Activated CD8-positive, alpha-beta memory T cell treated with anti-CD3 and anti-CD28 coated beads for 1 hour (primary cell): ENCODE measurements at places on chromosomes 5 and 9.

DNA sequence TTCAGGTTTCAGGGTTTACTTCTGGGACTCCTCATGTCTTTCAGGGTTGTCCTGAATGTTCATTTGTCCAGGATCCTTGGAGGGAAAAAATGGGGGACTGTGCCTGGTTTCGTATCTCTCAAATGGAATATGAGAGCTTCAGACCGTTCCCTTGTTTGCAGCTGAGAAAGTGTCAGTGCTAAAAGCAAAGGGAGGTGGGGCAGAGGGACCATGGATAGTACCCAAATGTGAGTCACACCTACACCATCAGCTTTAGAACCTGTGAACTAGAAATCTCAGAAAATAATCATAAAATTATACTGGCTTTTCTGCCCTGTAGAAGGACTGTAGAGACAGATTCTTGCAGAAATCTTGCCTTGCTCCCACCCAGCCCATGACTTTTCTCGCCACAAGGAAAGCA is 84.3 kb upstream of the TAF11L2 start:
- no peak for DNase-seq

GRCh38 chr5:66994790-66995189 is 201.8 kb downstream of the CD180 start:
- DNase-seq, result no peak

DNA sequence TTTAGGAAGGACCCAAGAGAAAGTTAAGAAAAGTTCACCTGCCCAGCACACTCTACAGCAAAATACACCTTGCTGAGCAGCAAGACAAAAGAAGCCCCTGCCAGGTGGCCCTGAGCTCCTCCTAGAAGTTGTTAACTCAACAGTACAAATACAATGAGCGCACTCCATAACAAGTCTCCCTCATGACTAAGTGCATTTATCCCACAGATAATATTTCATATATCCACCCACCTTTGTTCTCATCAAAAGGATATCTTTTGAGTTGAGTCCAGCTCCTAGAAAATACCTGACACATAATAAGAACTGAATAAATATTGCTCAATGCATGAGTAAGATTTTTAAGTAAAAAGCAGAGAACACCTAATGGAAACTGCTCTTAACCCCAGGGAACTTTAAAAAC is 73.3 kb downstream of the ABCA1 start:
- no peak for DNase-seq

DNA sequence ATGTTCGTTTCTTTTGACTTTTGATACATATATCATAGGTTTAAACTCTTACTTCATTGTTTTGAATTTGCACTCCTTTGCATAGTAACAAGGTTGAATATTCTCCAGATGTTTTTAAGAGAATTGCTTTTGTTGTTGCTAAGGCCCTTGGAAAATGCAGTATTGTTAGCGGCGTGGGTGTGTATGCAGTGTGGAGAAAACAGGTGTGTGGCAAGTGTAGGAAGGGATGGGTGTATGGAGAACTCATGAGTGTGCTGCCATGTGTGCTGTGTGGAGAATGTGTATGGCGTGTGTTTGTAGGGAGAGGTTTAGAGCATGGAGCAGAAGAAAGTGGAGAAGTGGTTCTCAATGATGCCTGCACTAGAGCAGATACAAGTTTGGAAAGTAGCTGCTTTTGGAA is 87.3 kb downstream of the WWC1 start:
- no peak for DNase-seq

DNA sequence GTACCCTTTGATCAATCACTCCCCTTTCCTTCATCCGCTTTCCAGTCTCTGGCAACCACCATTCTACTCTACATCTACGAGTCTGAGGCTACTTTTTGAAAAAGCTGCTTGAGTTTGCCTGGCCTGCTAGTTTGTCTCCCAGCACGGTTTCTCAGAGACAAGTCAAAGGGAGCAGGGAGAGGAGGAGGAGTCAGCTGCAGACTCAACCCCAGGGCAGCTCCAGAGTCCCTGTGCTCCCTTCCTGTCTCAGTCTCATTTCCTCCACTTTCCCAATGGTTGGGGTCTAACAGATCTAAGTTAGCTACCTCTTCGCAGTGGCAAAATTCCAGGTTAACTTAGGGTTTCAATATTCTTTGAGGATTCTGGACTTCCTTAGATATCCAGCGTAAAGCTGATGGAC is 80.0 kb upstream of the PCA3 start:
- DNase-seq, result no peak

DNA sequence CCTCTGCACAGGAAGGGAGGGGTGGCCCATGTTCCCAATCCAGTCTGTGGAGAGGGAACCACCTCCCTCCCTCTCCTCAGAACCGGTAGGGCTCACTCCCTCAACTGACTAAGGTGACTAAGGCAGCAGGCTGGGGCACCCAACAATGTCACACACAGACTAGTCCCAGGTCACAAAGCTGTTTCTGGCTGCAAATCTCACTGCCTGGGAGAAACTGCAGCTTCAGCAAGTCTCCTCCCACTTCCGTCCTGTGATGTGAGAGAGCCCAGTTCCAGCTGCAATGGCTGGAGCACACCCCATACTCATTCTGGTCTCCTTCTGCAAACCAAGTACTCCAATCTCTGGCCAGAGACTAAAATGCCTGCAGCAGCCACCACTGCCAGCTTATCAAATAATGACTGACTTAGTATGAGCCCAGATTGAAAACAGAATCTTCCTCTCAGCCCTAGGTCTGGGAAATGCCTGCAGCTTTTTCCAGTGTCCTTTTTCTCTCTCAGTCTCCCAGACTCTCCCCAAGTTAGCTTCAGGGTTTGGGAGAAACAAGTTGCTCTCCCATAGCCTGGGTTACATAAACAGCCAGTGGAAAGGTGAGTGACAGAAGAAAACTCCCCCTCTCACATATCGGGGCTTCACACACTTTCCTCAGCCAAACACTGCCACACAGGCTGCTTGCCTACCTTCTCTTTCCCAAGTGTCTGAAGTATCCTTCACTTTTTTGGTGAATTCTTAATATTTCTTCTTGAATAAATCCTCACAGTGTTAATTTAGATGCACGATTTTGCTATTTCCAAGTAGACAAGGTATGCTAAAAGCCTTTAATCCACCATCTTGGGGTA is 247.4 kb upstream of the RASA1 start:
- DNase-seq, result no peak

- no peak for DNase-seq
These were observed 376.7 kb upstream of the RORB start for GRCh38 chr9:74120470-74120869.

DNA sequence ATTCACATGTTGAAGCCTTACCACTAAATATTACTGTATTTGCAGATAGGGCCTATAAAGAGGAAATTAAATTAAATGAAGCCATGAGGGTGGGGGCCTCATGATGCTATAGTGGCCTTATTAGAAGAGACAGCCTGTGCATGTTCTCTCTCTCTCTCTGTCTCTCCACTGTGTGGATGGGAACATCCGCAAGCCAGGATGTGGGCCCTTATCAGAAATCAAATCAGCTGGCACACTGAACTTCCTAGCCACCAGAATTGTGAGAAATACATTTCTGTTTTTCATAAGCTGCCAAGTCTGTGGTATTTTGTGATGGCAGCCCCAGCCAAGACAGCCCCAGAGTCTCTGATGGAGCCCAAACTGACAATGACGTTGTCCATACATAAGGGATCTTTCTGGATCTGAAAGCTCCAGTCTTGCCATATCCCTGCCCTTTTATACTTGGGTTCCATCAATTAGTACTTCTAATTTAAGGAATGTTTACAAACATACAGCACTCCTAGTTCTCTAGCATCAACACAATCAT is 300.5 kb upstream of the ATP10B start:
- DNase-seq, result no peak

GRCh38 chr9:86867804-86868313 is 79.4 kb downstream of the GAS1 start:
- DNase-seq, result no peak

DNA sequence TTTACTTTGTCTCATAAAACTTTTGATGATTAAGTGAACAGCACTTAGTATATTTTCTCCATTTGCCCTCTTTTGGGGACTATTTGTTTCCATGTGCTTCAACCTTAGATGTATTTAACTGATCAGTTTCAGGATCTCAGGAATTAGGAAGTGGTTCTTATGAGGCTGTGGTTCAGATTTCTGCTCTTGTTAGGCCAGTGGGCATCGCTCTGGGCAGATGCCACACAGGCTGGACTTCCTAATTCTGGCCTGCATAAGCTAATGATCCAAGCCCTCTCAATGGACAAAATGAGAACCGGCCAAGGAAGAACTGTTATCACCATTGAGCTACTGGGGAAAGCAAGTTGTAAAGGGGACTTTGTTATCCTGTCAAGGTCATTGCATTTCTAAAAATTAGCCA is 6.9 kb downstream of the ARHGAP26 start:
- no peak for DNase-seq

- DNase-seq, result no peak
These were observed 213.2 kb downstream of the NR3C1 start for GRCh38 chr5:143190260-143190810.

GRCh38 chr5:19406576-19407365 is 581.2 kb downstream of the CDH18 start:
- DNase-seq, result no peak

GRCh38 chr5:90894866-90895420 is 336.3 kb downstream of the ADGRV1 start:
- no peak for DNase-seq

DNA sequence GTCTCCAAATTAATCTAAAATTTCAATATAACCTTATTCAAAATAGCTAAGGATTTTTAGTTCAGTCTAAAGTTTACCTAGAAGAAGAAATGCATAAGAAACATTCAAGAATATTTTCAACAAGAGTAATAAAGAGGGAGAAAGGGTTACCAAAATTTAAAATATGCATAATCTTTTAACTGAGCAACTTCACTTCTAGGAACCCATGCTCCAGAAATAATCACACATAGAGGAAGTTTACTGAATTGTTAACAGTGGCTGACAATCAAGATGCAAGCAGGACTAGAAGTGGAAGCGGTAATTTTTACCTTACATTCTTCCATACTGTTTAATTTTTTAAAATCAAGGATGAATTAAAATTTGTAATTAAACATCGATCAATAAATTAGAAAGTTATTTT is 1.9 kb downstream of the PJA2 start:
- no peak for DNase-seq

DNA sequence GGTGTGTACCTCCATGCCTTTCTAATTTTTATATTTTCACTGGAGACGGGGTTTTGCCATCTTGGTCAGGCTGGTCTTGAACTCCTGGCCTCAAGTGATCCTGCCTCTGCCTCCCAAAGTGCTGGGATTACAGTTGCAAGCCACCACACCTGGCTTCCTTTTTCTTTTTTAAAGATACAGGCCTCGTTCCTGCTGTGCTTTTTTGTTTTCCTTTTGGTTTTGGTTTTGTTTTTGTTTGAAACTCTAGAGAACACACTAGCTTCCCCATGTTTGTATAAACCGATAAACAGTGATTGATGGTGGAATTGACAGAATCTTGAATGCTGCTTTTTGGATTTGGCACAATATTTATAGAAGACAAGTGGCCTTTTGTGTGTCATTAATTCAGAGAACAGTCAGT is 1603.4 kb downstream of the MAT2B start:
- no peak for DNase-seq

DNA sequence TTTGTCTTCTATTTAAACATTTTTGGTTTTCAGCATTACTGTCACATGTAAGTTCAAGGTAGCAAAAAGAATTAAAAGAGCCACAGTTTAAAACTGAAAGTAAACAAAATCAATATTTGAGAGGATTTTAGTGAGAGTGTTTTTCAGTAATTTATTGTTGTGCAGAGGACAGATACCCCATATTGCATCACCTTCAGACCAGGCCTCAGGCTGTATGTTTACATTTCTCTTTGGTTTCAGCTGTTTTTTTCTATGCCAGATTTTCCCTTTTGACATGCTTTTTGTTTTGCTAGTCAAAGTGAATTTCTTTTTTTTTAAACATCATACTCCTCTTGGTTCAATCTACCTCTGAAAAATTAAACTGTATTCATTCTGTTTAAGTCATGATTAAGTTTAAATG is 47.2 kb downstream of the MAST4 start:
- no peak for DNase-seq

- DNase-seq, result no peak
These were observed 249.0 kb upstream of the WWC1 start for GRCh38 chr5:168042284-168043068.

DNA sequence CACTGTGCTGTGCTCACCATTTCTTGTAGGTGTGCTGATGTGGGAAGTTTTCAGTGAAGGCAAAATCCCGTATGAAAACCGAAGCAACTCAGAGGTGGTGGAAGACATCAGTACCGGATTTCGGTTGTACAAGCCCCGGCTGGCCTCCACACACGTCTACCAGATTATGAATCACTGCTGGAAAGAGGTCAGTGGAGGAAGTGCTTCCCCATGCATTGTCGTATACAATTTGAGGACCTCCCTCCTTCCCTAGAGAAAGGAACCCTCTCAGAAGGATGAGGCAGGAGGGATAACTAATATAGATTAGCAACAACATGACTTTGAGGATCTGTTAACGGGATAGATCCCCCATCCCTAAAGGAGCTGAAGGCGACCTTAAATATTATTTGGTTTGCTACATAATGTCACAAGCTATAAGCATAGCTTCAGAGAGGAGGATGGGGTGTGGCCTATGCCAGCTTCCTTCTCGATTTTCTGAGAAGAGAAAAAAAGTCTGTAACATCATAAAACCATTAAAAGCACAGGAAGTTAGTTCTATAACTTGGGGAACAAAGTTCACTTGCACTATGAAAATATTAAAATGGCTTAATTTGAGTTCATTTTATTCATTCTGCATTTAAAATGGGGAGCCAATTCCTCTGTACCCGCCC is 17.0 kb upstream of the CYFIP2 start:
- no peak for DNase-seq

DNA sequence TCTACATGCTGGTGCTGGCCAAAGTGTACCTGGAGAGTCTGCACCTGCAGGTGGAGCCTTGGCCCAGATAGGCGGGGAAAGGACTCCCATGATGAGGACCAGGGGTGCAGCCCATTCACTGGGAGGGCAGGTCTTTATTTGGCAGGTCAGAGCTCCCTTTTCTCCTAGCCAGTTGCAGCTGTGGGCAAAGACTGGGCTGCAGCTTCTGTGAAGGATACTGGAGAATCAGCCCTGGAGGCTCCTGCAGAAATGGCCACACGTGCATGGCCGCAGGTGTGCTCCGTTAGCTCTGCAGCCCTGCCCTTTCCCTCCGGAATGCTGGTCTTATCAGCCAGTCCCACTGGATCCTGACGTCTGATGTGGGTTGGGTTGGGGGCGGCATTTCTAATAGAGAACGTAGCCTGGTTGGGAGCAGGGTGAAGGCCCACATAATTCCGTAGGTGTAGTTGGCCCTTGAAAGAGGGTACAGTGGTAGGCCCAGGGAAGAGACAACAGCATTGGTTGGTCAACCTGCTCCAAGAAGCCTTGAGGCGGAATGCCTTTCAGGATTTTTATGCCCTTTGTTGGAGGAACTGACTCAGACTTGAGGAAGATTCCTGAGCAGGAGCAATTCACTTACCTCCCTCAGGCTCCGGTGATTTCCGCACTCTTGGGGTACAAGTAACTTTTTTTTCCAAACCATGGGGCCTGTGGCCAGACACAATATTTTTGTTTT is 22.0 kb upstream of the TIFAB start:
- no peak for DNase-seq

DNA sequence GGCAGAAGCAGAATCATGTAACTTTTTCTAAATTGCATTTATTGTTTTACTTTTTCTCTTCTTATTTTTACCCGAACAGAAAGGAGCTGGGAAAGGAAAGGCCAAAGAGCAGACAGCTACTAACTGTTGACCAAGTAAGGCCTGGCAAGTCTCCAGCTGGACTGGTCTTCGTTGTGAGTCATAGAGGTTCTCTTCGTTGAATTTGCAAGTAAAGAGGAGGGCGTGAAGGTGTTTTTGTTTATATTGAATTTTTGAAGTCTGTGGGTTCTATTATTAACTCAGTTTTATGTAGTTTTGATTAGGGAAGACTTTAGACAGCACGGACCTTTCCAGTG is 416.5 kb upstream of the CCNH start:
- DNase-seq, result no peak

- DNase-seq, result no peak
These were observed 1.4 kb upstream of the C5orf15 start for GRCh38 chr5:133969654-133970324.
